ENCODE measurements at places on chromosomes 7 and 10. TPM values are rescaled to one million over a fixed set of nuclear protein-coding genes. Genes with fewer than 3 reads are reported as not detected.

- no peak overlapping the region for H3K27ac ChIP-seq
- peaks cover 24% of the 10 kb centered on the region for H3K4me1 ChIP-seq
- H3K27me3 ChIP-seq: no peaks in the 10 kb centered on the region
- no peak for DNase-seq
Observed at GRCh38 chr10:79152423-79152817, 83.7 kb downstream of the ZMIZ1 start.

DNA sequence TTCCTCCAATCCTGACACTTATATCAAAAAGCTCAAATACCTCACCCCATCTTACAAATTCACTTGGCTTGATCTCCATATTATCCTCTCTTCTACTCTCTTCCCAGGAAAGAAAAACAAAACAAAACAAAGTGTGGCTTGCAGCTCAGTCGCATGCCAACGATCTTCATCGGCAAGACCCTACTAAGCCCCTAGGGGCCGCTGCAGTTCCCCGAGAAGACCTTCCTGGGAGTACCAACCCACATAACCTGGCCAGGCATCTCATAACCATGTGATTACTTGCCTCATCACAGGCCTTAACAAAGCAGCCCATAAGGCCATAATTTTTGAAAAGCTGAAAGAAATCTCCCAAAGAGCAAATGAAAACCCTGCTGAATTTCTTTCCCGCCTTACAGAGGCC lies 103.7 kb downstream of the ZNF92 start:
- no peak for DNase-seq
- peaks cover 14% of the 10 kb centered on the region for H3K27me3 ChIP-seq
- peaks cover 26% of the 10 kb centered on the region for H3K4me1 ChIP-seq
- no peak overlapping the region for H3K4me3 ChIP-seq
- no peak overlapping the region for H3K27ac ChIP-seq

GRCh38 chr10:104308439-104308903 lies 29.8 kb downstream of the ITPRIP start:
- peak overlapping the region; percentile 89 for H3K27ac ChIP-seq
- peak overlapping the region; percentile 17 for H3K4me3 ChIP-seq
- peaks cover 3% of the 10 kb centered on the region for H3K27me3 ChIP-seq
- peaks cover 19% of the 10 kb centered on the region for H3K36me3 ChIP-seq

DNA sequence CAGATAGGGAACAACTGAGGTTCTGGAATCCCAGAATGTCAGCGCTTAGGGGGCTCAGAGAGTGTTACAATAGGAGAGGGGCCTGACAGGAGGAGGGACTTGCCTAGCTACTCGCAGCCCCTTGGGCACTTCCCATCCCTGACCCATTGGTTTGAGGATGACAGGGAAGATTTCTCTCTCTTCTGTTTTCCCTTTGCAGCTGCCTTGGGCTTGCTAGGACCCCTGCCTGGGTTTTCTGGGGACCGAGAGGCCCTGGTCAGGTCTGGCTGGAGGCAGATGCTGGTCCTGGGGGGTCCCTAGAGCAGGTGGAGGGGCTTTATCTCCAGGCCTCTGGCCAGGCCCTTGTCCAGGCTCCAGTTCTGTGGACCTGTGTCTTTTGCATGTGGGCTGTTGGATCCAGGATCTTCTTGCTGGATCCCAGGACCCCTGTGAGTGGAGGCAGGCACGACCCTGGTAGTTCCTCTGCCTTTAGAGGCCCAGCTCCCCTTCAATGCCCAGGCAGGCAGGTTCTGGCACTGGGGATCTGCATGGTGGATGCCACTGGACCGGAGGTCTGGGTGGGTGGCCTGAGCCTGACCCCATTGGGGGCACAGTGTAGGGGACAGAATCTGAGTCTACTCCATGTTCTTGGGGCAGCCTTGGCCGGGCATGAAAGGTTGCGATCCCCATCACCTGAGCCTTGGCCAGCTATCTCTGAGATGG lies 26.9 kb downstream of the RAMP3 start:
- no peak overlapping the region for H3K27ac ChIP-seq
- H3K4me1 ChIP-seq: no peaks in the 10 kb centered on the region
- H3K27me3 ChIP-seq: no peaks in the 10 kb centered on the region
- H3K36me3 ChIP-seq: no peaks in the 10 kb centered on the region
- no peak overlapping the region for H3K4me3 ChIP-seq

GRCh38 chr10:93841961-93842360 lies 51.8 kb upstream of the SLC35G1 start:
- DNase-seq: no peak
- no peaks in the 10 kb centered on the region for H3K4me1 ChIP-seq
- H3K4me3 ChIP-seq: no peak overlapping the region

DNA sequence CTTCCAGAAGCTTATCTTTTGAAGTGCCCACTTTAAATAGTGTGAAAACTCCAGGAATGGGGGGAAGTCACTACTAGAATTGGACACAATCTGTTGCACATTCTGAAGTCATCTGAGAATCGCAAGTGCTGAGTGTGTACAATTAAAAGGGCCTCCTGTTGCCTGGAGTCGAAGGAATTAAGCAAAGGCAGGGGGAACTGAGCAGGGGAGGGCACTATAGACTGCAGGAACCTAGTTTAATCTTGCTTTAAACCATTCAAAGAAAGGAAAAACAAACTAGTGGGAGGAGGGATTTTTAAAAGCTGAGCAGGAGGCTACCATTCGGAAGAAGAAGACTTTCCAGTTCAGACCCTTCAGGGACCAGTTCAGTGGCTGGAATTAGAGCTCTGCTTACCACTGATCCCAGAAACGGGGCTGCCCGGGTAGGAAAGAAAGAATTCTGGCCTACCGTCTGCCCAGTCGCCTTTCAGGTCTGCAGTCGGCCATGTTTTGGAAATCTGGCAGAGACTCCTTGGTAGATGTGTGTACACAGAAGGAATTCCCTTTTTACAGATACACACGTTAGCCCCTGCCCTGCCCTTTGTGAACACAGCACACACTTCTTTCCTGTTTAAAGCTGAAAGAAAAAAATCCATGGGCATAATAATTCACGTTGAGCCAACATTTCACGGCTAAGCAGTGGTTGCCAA lies 610.6 kb upstream of the FOXK1 start:
- H3K36me3 ChIP-seq: no peaks in the 10 kb centered on the region
- no peak for DNase-seq
- no peak overlapping the region for H3K4me3 ChIP-seq
- no peaks in the 10 kb centered on the region for H3K4me1 ChIP-seq
- H3K27me3 ChIP-seq: no peaks in the 10 kb centered on the region
- no peak overlapping the region for H3K27ac ChIP-seq

GRCh38 chr7:108522780-108523179 lies 3.2 kb downstream of the PNPLA8 start:
- H3K4me1 ChIP-seq: peaks cover 39% of the 10 kb centered on the region
- H3K36me3 ChIP-seq: peaks cover 14% of the 10 kb centered on the region
- DNase-seq: no peak
- no peaks in the 10 kb centered on the region for H3K27me3 ChIP-seq
- no peak overlapping the region for H3K4me3 ChIP-seq

The ZNF239 gene
- 2.5 TPM for total RNA-seq

The STK32C gene
- total RNA-seq: 16.6 TPM

- H3K4me1 ChIP-seq: no peaks in the 10 kb centered on the region
- H3K4me3 ChIP-seq: no peak overlapping the region
- no peaks in the 10 kb centered on the region for H3K36me3 ChIP-seq
Observed at GRCh38 chr7:151157645-151158329, 9.7 kb downstream of the GBX1 start.

DNA sequence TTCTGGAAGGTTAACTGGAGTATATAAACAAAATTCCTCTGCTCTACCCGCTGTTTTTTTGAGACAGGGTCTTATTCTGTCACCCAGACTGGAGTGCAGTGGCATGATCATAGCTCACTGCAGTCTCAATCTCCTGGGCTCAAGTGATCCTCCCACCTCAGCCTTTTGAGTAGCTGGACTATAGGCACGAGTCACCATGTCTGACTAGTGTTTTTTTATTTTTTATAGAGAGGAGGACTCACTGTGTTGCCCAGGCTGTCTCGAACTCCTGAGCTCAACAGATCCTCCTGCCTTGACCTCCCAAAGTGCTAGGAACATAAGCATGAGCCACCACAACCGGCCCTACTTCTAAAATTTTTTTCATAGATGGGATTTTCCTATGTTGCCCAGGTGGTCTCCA lies 2.2 kb downstream of the RAB18 start:
- H3K4me1 ChIP-seq: peaks cover 53% of the 10 kb centered on the region
- no peaks in the 10 kb centered on the region for H3K27me3 ChIP-seq
- no peak overlapping the region for H3K27ac ChIP-seq
- peak overlapping the region; percentile 61 for H3K4me3 ChIP-seq

- H3K27ac ChIP-seq: no peak overlapping the region
- H3K4me3 ChIP-seq: no peak overlapping the region
- peaks cover 26% of the 10 kb centered on the region for H3K27me3 ChIP-seq
- no peak for DNase-seq
- H3K4me1 ChIP-seq: no peaks in the 10 kb centered on the region
Observed at GRCh38 chr10:97075961-97076525, 109.7 kb downstream of the SLIT1 start.

DNA sequence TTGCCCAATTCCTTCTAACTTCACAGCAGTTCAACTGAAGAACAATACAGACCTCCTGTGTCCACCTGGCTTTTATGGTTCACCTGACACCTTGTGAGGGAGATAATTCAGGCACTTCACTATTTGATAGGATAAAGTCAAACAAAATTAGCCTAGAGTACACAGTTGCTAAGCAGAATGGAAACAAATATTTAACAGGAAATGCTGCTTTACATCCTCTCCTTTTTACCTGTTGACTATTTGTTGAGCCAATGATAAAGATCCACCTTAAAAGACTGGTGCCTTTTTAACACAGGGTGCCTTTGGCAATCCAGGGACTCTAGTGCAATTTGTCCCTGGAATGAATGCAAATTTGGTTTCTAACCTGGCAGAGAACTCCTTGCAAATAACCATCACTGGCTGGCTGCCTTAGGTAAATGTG lies 39.8 kb downstream of the ITPRID1 start:
- no peaks in the 10 kb centered on the region for H3K4me1 ChIP-seq
- DNase-seq: no peak
- H3K27ac ChIP-seq: no peak overlapping the region
- H3K36me3 ChIP-seq: no peaks in the 10 kb centered on the region

DNA sequence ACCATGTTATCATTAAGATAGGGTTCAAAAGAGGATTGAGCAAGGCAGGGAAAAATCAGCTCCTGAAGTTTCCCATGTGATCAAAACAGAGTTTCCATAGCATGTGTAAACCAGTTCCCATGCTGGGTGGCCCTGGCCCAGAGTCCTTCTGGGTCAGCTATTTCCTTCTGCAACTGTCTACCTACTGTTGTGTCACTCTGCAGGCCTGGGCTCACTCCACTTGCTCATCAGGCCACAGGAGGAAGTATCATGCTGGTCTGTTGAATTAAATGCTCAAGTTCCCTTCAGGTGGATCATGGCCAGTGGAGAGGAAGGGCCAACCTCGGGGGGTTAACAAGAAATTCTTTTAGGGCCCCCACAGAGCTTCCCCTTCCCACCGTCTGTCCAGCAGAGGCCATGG lies 104.7 kb downstream of the GFRA1 start:
- no peaks in the 10 kb centered on the region for H3K27me3 ChIP-seq
- no peak for DNase-seq
- H3K36me3 ChIP-seq: no peaks in the 10 kb centered on the region
- no peak overlapping the region for H3K4me3 ChIP-seq
- H3K27ac ChIP-seq: no peak overlapping the region
- H3K4me1 ChIP-seq: no peaks in the 10 kb centered on the region

GRCh38 chr7:113267885-113268284 lies 149.5 kb upstream of the SMIM30 start:
- H3K27me3 ChIP-seq: no peaks in the 10 kb centered on the region
- H3K27ac ChIP-seq: no peak overlapping the region
- no peak overlapping the region for H3K4me3 ChIP-seq
- H3K36me3 ChIP-seq: no peaks in the 10 kb centered on the region
- no peak for DNase-seq

GRCh38 chr10:94344522-94345122 lies 18.1 kb downstream of the NOC3L start:
- H3K4me1 ChIP-seq: peaks cover 2% of the 10 kb centered on the region
- no peak for DNase-seq
- peaks cover 29% of the 10 kb centered on the region for H3K36me3 ChIP-seq
- H3K27ac ChIP-seq: no peak overlapping the region

The VWDE gene
- 1.9 TPM for total RNA-seq

GRCh38 chr10:121291823-121292222 lies 306.4 kb downstream of the FGFR2 start:
- no peak overlapping the region for H3K4me3 ChIP-seq
- no peak for DNase-seq
- no peaks in the 10 kb centered on the region for H3K4me1 ChIP-seq
- H3K36me3 ChIP-seq: no peaks in the 10 kb centered on the region

The THSD7A gene
- total RNA-seq: not detected

DNA sequence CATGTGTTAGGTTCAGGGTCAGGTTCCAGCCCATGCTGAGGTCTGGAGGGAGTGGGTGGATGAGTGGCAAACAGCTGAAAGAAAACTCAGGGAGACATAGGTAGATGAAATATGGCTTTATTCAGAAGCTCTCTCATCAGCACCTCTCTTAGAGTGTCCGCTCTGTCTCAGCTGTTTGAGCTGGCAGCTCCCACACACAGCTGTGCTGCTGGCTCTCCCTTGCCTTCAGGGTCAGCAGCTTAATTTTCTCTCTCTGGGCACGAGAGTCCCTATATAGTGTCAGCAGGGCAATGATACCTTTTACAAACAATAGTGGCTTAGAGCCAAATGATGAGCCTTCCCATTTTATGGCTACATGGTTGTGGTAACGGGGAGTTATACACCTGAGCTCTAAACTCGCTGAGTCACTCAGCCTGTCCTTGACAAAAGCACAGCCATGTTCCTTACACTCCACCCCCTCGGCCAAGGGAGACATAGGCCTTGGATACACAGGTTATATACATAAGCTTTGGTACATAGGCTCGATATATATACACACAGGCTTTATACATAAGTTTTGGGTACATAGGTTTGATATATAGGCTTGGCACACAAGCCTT lies 10.4 kb downstream of the RNF133 start:
- no peaks in the 10 kb centered on the region for H3K27me3 ChIP-seq
- H3K4me1 ChIP-seq: no peaks in the 10 kb centered on the region
- no peak for DNase-seq
- no peaks in the 10 kb centered on the region for H3K36me3 ChIP-seq

DNA sequence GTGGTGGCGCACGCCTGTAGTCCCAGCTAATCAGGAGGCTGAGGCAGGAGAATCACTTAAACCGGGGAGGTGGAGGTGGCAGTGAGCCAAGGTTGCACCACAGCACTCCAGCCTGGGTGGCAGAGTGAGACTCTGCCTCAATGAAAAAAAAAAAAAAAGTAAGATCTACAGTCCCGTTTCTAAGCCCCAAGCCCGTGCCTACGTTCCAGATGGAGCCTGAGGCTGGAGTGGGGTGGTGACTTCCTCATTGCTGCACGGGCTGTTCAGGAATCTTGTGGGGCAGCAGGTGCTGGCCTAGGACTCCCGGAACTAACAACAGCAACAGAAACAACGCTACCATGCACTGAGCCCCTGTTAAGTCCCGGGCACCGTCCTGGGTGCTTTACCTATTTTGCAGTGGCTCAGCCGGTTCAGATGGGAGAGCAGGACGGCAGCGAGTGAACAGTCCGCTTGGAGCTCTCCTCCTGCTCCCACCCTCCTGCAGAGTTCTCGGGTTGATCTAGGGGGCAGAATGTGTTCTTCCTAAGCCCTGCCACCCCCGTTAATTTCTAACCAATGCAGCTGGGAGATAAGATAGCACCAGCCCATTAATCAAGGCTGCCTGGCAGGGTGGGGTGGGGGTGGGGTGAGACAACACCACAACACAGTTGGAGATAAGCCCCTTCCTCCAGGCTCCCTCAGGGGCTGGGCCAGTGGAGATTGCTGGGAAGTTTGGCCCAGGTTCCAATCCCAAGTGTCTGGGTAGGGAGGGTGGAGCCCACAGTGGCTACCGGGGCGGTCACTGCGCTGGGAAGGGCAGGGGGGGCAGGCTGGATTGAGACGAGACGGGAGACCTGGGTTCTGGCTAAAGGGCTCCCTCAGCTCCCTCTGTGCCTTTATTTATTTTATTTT lies 17.0 kb upstream of the SFRP5 start:
- H3K4me3 ChIP-seq: no peak overlapping the region
- H3K4me1 ChIP-seq: peaks cover 10% of the 10 kb centered on the region
- H3K27ac ChIP-seq: no peak overlapping the region
- H3K27me3 ChIP-seq: no peaks in the 10 kb centered on the region
- no peak for DNase-seq

The TMEM270 gene
- not detected for total RNA-seq

Measured in activated naive CD4-positive, alpha-beta T cell treated with anti-CD3 and anti-CD28 coated beads for 36 hours (primary cell).